Osteoblast (primary cell): ENCODE measurements at places on chromosomes 11 and 22.
A peak's percentile ranks its signal among the peaks of the same experiment; 100 is the strongest.

DNA sequence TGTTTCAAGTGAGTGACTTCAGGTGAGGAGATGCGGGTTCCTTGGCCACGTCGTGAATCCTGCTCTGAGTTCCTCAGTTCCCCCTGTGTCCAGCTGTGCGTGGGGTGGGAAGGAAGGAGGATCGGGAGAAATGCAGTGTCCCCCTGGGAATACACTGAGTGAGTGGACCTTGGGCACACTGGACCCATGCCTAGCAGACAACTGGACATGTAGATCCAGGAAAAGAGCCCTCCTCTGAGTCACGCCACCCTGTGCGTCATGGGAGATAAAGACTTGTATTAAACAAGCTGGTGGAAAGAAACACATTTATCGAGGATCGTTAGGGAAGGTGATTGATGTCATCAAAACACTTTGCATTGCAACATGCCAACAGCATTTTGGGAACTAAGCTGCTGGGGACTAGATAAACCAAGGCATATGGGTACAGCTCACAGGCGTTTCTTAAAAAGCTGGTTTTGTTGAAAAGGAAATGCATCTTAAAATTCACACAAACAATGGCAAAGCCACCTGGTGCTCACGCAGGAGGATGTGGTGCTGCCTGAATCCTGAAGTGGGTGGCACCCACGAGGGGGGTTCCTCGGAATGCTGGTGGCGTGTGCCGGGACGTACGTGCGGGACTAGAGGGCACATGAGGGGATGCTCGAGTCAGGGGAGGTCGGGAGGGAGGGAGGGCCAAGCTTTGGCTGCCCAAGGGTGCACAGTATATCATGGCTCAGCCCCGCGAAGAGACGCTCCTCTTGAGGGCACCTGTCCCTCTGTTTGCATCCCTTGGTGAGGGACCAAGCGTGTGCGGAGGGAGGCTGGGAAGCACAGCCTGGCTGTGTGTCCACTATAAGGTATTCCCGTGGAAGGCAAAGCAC lies 303.5 kb downstream of the TBC1D22A start:
- DNase-seq: peak; percentile 92

GRCh38 chr11:112159098-112160065 lies 4.5 kb downstream of the IL18 start:
- no peak for DNase-seq

DNA sequence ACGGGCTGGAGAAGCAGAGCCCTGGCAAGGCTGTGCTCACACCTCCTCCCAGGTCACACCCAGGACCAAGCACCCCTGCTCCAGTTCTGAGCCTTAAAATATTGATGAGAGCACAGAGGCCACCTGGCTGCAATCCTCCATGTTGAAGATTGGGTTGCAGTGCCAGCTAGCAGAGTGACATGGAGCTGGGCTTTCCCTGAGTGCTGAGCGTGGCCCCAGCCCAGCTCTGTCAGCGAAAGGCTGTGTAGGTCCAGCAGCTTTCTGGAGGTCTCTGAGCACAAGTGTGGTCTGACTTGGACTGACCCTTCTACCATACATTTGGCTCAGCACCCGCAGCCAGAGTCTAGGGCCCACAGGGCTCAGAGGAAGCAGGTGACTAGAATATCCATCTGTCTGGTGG lies 4.0 kb upstream of the CHKA start:
- DNase-seq: no peak

DNA sequence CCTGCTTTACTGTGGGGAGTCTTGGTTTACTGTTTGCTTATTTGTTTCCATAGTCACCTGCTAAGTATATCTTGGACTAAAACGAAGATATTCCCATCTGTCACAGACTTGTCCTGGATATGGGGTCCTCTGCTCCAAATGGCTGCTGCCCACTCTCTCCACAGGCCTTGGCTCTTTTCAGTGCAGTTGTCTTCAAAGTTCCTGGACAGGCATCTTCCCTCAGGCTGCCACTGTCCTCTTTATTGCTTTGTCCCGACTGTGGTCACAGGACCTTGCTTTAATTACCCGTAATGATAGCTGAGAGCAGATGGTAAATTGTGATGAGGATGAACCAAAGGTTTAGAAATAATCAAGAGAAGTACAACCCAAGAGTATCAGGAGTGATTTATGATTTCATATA lies 713.9 kb upstream of the CCDC179 start:
- no peak for DNase-seq

GRCh38 chr22:18983120-18983651 lies 47.1 kb upstream of the PRODH start:
- DNase-seq: peak; percentile 51

DNA sequence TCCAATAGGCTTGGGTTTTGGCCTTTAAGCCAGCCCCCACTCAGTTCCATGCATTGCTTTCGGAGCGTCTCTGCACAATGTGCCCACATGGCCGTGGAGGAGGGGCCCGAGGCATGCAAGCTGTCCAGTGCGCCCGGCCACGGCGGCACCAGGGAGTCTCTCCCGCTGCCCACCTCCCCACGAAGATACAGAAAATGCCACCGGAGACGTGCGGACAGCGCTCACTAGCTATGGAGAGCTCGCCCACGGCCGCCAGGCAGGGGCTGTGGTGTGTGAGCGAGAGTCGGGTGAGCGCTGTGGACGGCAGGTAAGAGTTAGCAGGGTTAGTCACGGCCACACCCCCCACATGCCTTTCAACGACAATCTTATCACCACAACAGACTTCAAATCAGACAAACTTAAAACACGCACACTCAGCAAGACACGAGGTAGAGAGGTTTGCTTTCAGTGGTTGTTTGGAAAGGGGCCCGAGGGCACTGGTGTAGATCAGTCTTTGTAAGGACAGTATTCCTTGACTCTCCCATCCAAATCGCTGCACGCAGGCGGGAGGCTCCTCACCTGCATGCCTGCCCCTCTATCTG lies 18.7 kb upstream of the BID start:
- DNase-seq: no peak

GRCh38 chr22:28570696-28571373 lies 108.8 kb downstream of the TTC28 start:
- DNase-seq: no peak

- DNase-seq: no peak
Measured at GRCh38 chr11:107682171-107682570, 29.7 kb downstream of the SLN start.

GRCh38 chr11:68372625-68373024 lies 60.2 kb downstream of the LRP5 start:
- peak; percentile 45 for DNase-seq

- peak; percentile 76 for DNase-seq
Measured at GRCh38 chr22:50641696-50642607, 14.0 kb upstream of the ARSA start.

- DNase-seq: no peak
Measured at GRCh38 chr11:20256925-20257324, 96.7 kb upstream of the DBX1 start.

DNA sequence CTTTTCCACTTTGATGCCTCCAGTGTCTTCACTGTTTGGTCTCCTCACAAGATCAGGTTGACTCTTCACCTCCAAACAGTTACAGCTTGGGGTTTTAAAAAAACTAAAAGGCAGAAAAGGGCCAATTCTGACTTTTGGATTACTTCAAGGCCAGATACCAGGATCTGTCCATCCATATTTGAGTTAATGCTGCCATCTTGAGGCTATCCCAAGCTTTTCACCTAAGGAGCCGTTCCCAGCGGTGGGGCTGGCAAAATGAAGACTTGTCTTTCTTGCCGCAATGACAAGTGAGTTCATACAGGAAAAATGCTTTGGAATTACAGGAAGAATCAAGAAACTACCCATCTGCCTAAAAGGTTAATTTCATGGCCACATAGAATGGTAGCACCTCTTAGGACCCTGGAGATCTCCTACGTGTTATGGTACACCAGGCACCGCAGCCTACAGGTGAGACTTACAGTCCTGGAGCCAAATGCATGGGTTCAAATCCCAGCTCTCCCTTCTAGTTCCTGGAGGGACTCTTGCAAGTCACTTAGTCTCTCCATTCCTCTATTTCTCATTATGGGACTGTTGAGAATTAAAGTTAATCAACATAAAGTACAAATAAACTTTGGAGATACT lies 6.0 kb upstream of the OR5B21 start:
- peak; percentile 70 for DNase-seq

- DNase-seq: no peak
Measured at GRCh38 chr11:111093061-111093460, 152.5 kb upstream of the POU2AF2 start.

- DNase-seq: no peak
Measured at GRCh38 chr11:103703437-103703836, 333.0 kb upstream of the DDI1 start.

DNA sequence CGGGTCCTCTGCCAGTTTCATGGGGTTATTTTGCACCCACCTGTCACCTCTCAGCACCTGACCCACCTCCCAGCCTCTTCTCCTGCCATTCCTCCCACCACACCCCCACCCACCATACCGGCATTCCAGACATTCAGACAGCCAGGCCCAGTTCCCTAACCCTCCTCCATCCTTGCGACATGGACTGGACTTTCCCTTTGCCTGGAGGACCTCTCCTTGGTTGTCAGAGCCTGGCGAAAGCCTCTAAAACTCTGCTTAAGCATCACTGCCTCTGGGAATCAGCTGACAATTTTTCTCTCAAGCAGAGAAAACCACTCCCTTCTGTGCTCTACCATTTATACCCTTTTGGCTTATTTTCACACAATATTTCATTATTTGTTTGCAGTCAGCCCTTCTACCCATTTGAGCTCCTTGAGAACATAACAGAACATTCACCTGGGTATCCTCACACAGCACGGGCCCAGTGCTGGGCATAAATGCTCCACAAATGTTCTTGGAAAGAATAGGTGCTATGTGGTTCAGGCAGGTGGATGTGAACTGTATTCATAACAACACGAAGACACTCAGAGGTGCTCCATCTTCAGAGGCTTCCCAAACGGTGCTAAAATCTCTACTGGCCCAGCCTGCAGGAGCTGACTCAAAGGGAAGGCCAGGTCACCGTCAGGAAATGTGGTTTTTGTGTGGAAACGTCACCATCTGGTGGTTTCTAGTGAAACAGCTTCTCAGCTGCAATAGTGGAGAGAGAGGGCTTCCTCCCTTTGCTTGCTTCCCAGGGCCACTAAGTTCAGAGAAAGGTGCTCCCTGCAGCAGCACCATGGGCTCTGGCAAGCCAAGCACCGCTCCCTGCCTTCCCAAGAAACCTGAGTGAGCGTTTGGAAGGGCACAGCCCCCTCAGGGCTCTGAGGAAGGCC lies 10.4 kb downstream of the SPATA19 start:
- peak; percentile 98 for DNase-seq

- DNase-seq: no peak
Measured at GRCh38 chr11:1435820-1436467, 46.2 kb downstream of the BRSK2 start.

DNA sequence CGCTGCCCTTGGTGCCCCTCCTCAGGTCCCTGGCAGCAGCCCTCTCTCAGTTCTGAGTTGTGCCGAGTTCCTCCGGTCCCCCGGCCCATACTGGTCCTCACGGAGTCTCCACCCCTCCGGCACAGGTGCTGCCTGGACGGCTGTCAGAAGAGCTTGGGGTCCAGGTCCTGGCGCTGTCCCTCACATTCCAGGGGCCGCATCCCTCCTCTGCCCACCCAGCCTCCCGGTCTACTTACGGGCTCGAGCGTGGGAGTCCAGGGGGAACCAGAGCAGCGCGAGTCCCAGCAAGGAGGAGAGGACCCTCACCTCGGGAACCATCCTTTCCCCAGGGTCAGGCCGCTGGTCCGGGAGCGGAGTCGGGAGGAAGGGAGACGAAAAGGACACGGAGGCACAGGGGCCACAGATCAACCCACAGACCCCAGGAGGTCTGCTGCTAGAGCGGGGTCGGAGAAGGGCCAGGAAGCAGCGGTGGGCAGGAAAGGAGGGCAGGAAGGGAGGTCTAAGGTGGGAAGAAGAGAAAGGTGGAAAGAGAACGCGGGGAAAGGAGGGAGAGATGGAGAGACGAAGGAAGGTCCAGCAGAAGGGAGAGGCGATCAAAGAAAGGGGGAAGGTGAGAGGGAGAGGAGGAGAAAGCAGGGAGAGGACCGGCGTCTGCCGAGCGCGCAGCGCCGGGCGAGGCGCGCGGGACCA lies 510 bp downstream of the CHRDL2 start:
- peak; percentile 73 for DNase-seq

DNA sequence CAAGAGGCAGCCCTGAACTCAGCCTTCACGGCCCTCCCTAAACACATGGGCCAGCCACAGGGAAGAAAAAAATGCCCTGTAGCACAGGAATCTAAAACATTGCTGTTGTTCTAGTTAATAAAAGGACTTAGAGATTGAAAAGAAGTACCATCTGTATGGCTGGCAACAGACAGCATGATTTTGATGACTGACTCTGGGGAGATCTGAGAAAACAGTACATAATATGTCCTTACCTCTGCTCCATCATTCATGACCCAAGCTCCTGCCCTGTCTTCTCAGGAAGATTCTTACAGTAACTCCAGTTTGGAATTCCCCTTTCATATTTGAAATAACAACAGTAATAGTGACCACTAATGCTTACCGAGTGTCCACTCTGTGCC lies 244.2 kb downstream of the ETS1 start:
- no peak for DNase-seq

DNA sequence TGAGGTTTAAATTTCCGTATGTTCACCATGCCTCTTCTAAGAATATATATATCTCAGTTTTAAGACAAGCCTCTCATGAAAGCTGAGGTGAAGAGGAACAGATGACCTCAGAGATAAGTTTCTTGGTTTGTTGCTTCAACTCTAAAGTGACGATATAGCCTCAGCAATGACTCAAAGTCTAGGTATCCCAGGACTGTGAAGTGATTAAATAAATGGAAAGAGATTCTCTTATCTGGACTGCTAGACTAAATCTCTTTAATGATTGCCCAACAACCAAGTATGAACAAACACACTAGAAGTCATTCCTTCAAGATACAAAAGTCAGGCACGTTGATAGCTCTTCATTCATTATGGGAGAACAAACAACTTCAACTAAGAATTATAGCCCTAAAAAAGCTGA lies 15.3 kb downstream of the CADM1 start:
- DNase-seq: no peak

GRCh38 chr11:35402751-35403660 lies 16.4 kb downstream of the SLC1A2 start:
- DNase-seq: no peak

DNA sequence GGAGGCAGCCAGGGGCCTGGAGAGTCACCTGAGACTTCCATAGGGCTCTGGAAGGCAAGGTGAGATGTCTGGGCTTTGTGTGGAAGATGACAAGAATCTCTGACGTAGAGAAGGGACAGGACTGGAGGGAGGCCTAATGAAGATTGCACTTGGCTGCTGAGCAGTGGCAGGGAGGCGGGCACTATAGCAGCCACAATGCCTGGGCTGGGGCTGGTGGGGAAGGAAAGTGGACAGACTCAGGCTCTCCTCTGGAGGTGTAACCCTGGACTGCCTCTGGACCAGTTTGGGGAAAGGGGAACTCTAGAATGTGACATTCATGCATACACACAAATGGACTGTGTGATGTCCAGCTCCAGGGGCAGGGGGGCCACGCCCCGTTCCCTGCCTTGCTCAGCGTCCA lies 34.3 kb upstream of the CYP2D6 start:
- DNase-seq: no peak

DNA sequence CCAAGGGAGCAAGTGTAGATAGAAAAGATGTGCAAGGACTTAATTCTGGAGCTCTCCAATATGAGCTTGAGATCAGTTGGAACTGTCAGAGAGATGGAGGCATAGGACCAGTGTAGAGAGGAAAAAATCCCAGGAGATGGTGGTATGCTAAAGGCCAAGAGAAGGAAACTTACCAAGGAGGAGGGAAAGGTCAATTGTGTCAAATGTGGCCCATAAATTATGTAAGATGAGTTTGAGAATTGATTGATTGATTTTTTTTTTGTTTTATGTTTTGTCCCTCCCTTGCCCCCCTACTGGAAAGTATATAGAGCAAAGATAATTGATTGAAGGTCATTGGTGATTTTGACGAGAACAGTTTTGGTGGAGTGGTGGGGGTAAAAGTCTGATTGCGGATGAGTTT lies 2.8 kb upstream of the USP2 start:
- DNase-seq: no peak
